ENCODE measurements at places on chromosomes 5 and 9. TPM values are rescaled to one million over a fixed set of nuclear protein-coding genes. Genes with fewer than 3 reads are reported as not detected.
A peak's percentile ranks its signal among the peaks of the same experiment; 100 is the strongest.

DNA sequence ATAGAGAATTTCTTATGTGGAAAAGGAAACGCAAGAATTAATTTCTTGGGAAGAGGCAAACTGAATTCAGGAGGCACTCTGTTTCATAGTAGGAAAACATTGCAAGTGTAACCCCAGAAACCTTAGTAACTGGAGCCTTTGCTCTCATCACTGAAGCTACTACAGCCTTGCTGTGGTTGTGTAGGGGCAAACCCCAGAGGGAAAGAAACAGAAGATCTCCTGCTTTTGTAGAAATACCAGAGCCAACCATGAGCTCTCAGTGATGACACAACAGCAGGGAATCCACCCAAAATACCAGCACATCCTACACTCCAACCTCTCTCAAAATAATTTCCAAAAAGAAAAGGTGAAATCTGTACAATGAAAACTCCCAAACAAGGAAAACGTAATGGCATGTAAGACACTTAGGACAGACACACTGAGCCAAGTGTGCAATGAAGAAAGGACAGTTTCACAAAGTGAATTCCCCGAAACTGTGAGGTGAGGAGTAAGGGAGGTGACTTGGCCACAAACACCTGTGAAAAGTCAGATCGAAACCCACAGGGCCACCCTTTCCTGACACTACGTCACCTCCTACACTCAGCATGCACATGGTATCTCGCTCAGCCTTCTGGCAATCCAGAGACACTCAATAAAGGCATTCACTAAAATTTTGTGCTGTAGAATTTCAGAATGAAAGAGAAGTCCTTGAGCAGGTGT lies 8.5 kb upstream of the ACSL6 start:
- peak; percentile 56 for DNase-seq

INSYN2B gene
- not detected for total RNA-seq

DNA sequence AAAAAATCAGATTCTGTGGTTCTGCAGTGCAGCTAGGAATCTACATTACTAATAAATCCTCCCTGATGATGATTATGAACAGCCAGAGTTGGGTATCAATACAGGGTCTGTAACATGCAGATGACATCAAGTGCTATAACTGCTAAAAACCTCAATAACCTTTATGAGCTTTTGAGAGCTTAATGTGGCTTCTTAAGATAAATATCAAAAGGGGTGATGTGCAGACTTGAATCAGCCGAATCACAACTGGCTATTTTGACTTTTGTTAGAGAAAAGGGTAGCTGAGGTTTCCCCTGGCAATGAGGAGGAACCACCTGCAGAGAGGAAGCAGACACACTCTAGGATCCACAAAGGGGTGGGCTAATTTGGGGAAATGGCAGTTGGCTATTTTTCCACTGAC lies 30.2 kb downstream of the CAPSL start:
- no peak for DNase-seq

GRCh38 chr5:159851053-159851452 lies 65.2 kb upstream of the ADRA1B start:
- no peak for DNase-seq

DNA sequence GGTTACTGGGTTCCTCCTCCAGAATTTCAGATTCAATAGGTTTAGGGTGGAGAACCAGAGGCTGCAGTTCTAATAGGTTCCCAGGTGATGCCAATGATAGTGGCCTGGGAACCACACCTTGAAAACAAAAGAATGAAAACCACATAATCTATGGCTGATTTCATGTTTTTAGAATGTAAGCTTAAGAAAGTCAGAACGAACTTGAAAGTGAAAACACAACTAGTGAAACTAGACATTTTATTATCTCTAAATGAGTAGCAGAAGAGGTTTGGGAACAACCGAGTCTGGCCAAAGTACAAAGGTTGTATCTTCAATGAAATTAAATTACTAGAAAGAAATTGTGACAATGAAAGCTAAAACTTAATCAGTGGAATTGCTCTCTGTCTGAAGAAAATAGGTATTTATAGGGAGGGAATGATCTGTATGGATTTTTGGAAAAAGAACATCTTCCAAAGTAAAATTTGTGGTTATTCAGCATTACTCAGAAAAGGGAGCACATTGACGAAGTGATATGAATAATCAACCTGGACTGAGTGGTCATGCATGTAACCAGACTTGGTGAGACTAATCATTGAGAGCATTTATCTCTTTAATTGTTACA lies 24.9 kb upstream of the CEP120 start:
- DNase-seq = no peak

IFNE gene
- not detected for total RNA-seq

DNA sequence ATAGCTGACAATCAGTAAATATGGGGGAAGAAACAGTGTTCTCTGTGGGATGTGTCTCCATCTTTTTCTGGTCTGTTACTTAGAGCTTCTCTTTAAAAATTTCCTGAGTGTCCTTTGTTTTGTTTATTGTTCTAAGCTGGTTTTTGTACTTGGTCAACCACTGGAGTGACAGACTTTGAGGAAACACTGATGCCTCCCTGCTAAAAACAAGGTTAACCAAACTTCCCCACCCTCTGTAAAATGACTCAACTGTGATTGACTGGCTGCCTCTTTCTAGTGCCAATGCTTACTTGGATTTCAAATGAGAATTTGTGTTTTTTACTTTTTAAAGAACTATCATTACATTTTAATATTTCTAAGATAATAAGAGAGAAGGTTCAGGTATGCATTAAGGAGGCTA lies 65.1 kb upstream of the SPINK5 start:
- no peak for DNase-seq

Measured in activated T-cell treated with anti-CD3 and anti-CD28 coated beads, Interleukin-2, amount 50 U/mL, for 4 hours (primary cell).